Stimulated activated CD8-positive, alpha-beta memory T cell treated with anti-CD3 and anti-CD28 coated beads, Interleukin-4, amount 100 ng/mL, for 4 hours (primary cell): ENCODE measurements at places on chromosomes 13 and 19.

- DNase-seq = no peak
Observed at GRCh38 chr13:47826471-47826870, 174.6 kb downstream of the SUCLA2 start.

- DNase-seq = no peak
Observed at GRCh38 chr19:12766051-12766521, 9.3 kb downstream of the HOOK2 start.

DNA sequence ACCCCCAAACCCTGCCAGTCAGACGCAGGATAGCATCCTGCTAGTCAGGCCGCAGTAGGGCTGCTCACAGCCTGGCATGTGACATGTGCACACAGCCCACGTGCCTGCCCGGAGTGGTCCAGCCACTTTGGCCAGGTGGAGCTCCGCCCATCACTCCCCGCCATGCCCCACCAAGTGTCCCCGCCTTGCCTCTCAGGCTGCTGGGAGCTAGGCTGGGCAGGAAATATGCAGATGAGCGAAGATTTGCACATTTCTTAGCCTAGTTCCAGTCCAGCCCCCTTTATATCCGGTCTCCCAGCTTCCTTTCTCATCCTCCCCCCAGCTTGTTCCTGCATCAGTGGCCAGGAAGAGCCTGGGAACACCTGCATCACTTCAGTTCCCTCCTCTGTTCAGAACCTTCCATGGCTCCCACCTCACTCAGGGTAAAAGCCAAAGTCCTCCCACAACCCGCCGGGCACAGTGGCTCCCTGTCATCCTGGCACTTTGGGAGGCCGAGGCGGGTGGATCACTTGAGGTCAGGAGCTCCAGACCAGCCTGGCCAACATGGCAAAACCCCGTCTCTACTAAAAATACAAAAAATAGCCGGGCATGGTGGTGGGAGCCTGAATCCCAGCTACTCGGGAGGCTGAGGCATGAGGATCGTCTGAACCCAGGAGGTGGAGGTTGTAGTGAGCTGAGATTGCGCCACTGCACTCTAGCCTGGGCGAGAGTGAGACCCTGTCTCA, 2.3 kb upstream of the DOCK6 start:
- no peak for DNase-seq

DNA sequence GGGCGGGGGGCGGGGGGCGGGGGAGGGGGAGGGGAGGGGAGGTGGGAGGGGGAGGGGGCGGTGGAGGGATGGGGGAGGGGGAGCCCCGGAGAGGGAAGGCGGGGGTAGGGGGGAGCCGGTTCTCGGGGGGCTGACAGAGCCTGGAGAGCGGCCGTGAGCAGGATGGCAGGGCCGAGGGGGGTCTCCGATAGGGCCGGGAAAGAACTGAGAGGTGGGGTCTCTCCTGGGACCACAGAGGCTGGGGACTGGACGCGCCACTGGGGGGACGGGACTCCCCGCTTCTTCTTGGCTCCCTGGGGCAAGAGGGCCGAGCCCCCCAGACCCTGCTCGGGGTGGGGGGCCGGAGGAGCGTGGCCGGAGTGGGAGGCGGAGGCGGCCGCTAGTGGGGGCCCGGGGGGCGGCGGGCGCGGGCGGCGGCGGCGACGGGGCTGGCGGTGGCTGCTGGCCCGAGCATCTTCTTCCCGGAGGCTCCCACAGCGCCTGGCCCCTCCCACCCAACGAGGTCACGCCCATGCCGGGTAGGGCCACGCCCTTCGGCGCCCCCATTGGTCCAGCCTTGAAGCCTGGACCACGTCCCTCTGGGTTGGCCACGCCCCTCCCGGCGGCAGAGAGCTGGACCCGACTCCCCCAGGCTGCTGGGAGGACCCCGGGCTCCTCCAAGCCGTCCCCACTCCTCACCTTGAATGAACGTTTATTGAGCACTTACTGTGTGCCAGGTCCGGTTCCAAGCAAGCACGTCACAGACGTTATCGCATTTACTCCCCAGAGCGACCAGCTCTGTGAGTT, at the start of gene NOVA2:
NOVA2 (minus strand) TSS at position 313 of the 786 bp plus-strand sequence. CDS start 514 bp downstream, outside the sequence.
- no peak for DNase-seq

- DNase-seq = no peak
Observed at GRCh38 chr13:31088826-31089420, 72.8 kb downstream of the HSPH1 start.

GRCh38 chr19:16085115-16085514, 8.8 kb downstream of the TPM4 start:
- DNase-seq = no peak
